ENCODE measurements at places on chromosomes 5 and 9.

DNA sequence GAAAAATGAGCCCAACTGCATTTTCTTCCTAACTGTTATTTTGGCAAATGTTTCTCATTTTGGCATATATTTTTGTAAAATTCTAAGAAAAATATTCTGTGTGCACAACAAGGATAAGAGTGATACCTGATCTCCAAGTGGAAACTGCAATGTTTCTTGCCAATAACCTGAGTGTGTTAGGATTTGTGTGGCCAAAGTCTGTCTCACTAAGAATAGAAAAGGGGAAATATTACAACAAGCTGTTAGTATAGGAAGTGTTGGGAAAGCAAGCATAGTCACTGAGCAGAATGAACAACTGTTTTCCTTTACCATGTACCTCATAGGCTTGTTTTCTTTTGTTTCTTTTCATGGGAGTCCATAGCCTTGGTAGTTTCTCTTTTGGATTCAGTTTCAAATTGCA is 624.2 kb downstream of the MTRR start:
- no peak for DNase-seq

- no peak for DNase-seq
These were observed 49.9 kb upstream of the DAPK1 start for GRCh38 chr9:87447547-87448432.

- DNase-seq = no peak
These were observed 4.7 kb downstream of the DNAI1 start for GRCh38 chr9:34463098-34463900.

- DNase-seq = no peak
These were observed 32.3 kb downstream of the ACOT12 start for GRCh38 chr5:81361600-81361999.

GRCh38 chr9:69601698-69602097 is 70.5 kb downstream of the APBA1 start:
- no peak for DNase-seq

- no peak for DNase-seq
These were observed 11.5 kb downstream of the EGFL7 start for GRCh38 chr9:136673975-136674785.

DNA sequence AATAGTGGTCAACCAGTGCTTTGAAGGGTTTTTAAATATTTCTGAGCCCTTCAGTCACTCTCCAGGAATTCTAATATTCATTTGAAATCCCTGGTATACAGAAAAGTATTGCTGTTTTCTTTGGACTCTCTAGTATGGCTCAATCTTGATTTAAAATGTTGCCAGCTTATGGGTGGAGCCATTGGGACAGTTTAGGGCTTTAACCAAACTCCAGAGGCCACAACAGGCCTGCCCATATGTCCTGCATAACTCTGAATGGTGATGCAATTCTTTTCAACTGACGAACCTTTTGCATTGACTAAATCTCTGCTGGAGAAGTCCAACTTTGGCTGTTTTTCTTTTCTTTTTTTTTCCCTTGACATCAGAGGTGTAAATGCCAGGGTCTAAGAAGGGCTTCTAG is 10.3 kb upstream of the ANKHD1 start:
- no peak for DNase-seq

DNA sequence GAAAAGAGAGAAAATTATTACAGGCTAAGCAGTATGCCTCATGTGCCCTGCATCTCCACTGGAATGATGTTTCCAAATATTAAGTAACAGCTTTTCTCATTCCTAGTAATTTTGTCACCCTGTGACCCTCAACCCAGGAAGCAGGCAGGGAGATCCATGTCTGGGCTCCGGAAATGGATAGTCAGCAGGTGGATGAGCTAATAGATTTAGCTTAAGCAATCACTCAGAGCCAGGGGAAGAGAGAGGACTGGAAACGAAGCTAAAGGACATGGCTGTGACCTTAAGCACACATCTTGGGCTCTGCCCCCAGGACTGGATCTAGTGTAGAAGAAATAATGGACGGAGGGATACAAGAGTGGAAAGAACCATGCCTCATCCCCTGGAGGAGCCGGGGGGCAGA is 89.5 kb downstream of the ARSB start:
- no peak for DNase-seq

DNA sequence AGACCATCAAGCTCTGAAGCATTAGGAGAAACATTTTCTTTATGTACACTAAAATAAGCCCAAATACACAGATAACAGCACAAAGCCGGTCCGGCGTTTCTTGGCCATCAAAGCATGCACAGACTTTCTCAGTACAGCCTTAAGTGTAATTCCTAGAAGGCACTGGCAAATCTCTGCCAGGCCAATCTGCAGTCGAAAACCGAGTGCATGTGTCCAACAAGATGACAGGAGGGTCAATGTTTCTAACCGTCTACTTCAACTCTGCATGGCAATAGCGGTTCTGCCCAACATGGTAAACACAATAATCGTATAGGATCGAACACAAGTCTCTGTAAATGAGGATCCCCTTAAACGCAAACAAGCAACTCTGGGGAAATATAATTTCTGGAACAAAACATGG is 1.1 kb downstream of the ARL15 start:
- DNase-seq = peak; percentile 37

- DNase-seq = no peak
These were observed 215.2 kb upstream of the SNX2 start for GRCh38 chr5:122559676-122560075.

- no peak for DNase-seq
These were observed 204.8 kb upstream of the MEF2C start for GRCh38 chr5:89087551-89088318.

DNA sequence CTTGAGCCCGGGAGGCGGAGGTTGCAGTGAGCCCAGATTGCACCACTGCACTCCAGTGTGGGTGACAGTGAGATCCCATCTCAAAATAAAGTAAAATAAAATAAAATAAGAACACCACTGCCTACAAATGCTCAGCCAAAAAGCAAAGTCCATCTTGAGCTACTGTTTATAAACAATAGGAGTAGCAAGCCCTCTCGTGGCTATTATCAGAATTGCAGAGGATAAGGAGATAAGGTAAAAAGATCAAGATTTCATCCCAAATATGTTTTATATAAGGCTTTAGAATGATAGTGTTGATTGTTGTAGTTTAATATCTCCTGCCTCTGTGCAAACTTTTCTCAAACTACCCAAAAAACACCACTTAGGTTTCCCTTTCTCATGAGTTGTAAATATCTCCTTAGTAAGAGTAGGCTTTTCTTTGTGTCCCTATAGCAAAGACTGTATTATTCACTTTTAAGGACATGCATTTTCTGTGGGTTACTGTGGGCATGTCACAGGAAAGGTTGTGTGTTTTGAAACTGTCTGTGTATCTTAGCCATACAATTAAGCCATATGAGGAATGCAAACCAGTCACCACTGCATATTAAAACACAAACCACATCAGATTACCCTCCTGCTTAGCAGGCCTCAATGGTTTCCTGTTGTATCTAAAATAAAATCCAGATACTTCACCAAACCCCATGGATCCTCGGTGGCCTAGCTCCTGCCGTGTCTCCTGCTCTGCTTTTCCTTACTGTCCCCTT is 31.8 kb upstream of the CKS2 start:
- DNase-seq = peak; percentile 65

- DNase-seq = no peak
These were observed 119.4 kb downstream of the MPDZ start for GRCh38 chr9:13160051-13160450.

DNA sequence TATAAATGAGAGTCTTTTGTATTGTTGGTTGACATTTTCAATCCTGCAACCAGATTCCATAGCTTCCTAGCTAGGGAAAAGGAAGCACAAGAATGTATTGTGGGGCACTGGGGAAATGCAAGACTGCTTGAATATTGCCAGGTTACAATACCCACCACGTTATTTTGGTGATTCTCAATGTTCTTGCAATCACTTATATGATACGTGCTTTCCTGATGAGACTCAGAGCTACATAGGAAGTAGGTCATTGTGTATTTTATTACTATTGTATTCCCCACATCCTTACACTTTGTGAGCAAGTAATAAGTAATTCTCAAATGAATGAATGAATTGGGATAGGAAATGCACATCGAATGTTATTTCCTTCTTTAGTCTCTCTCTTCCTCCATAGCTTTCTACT is 217.1 kb upstream of the CD180 start:
- DNase-seq = no peak

DNA sequence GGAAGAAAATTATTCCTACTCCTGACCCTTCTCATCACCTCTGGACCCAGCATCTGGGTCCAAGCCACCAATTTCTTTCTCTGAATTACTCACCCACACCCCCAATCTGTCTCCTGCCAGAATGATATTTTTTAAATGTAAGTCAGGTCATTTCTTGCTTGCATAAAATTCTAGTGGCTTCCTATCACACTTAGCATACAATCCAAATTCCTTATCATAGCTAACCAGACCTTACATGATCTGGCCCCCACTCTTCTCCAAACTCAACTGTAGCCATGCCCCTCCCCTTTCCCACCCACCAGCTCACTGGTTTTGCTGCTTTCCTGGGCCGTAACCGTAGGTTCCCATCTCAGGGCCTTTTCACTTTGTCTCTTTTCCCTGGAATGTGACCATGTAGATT is 15.2 kb downstream of the HTR4 start:
- DNase-seq = no peak

GRCh38 chr5:127275641-127276193 is 14.9 kb upstream of the MEGF10 start:
- no peak for DNase-seq

GRCh38 chr9:8265281-8265680 is 465.7 kb upstream of the DMAC1 start:
- DNase-seq = no peak

DNA sequence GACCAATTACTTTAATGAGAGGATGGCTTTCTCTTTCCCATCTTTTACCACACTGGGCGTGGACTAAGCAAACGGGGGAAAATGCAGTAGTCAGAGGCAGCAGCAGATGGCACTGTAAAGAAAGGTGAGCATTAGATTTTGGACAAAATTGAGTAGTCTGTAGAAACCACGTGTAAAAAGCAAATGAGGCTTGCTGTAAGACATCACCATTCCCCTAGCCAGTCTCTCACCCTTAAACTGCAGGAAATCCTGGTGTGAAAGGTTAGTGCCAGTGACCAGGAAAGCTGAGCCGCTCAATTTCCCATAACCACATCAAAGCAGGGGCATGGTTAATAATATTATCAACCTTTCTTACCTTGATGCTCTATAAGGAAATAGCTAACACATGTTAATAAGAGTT is 31.8 kb downstream of the SPATA31C2 start:
- DNase-seq = peak; percentile 23

GRCh38 chr9:129235931-129236331 is 57.9 kb upstream of the IER5L start:
- DNase-seq = no peak

DNA sequence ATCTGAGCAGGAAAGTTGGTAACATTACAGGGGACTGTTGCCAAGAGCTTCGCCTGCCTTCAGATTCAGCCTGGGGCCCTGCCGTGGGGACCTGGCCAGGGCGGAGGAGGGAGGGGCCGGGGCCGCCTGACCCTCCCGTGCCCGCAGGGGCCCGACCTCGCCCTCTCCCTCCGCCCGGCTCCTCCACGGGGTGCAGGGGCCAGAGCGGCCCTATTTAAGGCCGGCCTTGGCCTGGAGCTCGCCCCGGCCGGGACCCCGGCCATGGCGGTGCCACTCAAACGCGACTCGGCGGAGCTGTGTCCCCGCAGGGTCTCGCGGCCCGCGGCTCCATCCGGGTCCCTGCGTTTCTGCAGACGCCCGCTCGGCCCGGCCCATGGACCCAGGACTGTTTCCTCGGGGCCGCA is 757 bp downstream of the TMEM250 start:
- no peak for DNase-seq

DNA sequence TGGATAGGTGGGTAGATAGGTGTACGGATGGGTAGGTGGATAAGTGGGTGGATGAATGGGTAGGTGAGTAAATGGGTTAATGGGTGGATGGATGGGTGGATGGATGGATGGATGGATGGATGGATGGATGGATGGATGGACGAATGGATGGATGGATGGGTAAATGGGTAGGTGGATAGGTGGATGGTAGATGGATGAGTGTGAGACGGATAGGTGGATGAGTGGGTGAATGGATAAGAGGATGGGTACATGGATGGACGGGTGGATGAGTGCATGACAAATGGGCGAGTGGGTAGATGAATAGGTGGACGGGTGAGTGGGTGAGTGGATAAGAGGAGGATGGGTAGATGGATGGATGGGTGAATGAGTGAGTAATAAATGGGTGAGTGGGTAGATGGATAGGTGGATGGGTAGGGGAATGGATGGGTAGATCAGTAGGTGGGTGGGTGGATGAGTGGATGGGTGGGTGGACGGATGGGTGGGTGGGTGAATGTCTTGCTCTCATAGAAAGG is 179.2 kb downstream of the FGF18 start:
- no peak for DNase-seq

DNA sequence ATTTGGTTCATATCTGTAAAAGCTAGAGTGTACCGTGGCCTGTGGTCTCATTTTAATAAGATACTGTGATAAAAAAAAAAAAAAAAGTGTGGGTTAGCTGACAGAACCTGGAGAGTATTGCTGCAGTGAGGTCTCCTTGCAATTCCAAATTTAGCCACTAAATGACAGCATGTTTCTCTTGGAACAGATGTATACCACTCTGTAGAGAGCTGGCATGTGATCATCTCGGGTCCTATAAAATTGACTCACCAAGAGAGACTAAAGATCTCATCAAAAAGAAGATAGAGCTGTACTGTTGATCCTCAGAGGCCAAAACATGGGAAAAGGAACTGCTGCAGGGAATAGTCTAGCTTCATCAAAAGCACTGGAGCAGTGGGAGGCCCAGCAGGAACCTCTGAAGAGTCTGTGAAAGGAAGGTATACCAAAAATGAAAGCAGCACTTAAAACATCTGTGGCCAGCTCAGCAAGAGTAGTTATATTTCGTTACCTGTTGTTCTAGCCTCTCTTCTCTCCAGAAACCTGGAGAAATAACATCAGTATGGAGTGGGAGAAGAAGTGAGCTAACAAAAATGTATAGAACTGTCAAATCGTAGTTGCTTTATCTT is 826.8 kb downstream of the EFNA5 start:
- DNase-seq = no peak

- DNase-seq = no peak
These were observed 47.0 kb upstream of the HOMER1 start for GRCh38 chr5:79560771-79561524.

GRCh38 chr5:10528056-10528816 is 35.6 kb upstream of the ANKRD33B start:
- DNase-seq = no peak

DNA sequence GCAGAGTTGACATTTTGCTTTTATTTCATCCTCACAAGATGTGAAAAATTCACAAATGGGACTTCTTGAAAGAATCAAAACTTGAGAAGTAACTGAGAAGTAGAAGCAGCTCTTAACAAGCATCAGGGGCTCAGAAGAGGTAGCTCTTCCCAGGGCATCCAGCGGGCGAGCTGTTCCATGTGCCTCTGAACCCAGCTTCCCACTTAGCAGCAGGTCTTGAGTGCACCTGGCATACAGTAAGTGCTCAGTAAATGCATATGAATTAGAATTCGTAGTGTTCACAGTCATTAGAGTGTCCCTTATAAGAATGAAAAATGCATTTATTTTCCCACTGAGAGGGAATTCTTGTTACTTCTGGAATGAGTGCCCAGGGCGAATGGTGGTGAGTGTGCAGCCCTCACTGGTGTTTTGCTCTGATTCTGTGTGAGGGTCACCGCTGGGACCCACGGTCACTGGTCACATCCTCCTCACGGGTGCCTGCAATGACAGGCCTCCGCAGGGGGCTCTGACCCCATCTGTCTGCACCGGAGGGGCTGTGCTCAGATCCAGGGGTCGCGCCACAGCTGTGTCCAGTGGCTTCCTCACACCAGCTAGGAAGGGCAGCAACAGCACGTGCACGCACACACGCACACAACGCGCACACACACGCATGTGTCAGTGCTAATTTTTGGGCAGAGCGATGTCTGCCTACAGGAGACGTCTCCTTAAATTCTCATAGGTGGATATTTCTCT is 26.9 kb downstream of the EXOC3 start:
- DNase-seq = no peak

GRCh38 chr9:137076636-137077009 is 694 bp upstream of the UAP1L1 start:
- no peak for DNase-seq
